ENCODE measurements at places on chromosomes 13 and 19. TPM values are rescaled to one million over a fixed set of nuclear protein-coding genes. Genes with fewer than 3 reads are reported as not detected.
A peak's percentile ranks its signal among the peaks of the same experiment; 100 is the strongest.

- no peaks in the 10 kb centered on the region for H3K36me3 ChIP-seq
- H3K4me3 ChIP-seq = no peak overlapping the region
- no peaks in the 10 kb centered on the region for H3K4me1 ChIP-seq
- H3K27me3 ChIP-seq = no peaks in the 10 kb centered on the region
- no peak for DNase-seq
These were observed 26.8 kb upstream of the STARD13 start for GRCh38 chr13:33312150-33312860.

The GPI gene
- total RNA-seq = 116 TPM

- no peaks in the 10 kb centered on the region for H3K36me3 ChIP-seq
- H3K4me3 ChIP-seq = no peak overlapping the region
- H3K27me3 ChIP-seq = no peaks in the 10 kb centered on the region
These were observed 27.1 kb downstream of the MEGF8 start for GRCh38 chr19:42352301-42353259.

The FPR2 gene
- not detected for total RNA-seq

The ZNF726 gene
- total RNA-seq = 4.4 TPM

The MYO1F gene
- 289 TPM for total RNA-seq

DNA sequence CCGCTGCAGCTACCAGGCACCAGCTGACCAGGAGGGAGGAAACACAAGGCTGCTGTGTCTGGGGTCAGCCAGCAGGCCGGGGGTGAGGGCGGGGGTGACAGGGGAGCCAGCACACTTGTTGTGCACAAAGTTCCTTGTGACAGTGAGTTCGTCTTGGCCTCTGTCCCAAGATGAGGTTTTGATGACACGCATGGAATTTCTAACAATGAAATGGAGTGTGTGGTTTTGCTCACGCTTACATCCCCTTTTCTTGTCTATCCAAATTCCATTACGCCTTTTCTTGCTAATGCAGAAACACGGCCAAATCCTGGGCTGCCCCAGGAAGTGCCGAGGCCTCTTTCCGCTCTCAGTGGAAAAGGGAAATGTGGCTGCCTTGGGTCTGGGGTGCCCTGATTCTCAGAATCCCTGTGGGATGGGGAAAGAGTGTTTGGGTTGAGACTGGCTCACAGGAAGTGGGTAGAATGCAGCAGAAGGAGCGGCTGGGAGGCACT lies 73.8 kb downstream of the GADD45B start:
- H3K36me3 ChIP-seq = no peaks in the 10 kb centered on the region
- no peaks in the 10 kb centered on the region for H3K27me3 ChIP-seq
- H3K4me3 ChIP-seq = no peak overlapping the region

The MEIS3 gene
- not detected for total RNA-seq

DNA sequence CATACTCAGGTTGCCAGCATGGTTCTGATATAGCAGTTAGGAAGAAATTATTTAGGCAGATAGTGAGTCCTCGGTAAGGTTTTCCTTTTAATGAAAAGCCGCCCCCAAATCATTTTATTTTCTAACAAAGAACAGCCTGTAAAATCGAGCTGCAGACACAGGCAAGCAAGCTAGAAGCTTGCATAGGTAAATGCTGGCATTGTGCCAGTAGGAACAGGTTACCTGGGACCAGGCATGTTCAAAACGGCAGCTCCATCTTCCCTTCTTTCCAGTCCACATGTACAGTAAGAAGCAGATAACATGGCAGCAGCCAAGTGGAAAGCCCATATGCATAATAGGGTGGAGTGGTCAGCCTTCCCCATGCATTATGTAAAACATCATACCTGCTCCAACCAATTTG lies 71.1 kb downstream of the UGGT2 start:
- no peak overlapping the region for H3K4me3 ChIP-seq
- H3K36me3 ChIP-seq = no peaks in the 10 kb centered on the region
- no peaks in the 10 kb centered on the region for H3K4me1 ChIP-seq
- H3K27me3 ChIP-seq = no peaks in the 10 kb centered on the region
- DNase-seq = no peak

The LILRA1 gene
- not detected for total RNA-seq

- no peak overlapping the region for H3K4me3 ChIP-seq
- no peak for DNase-seq
- H3K36me3 ChIP-seq = no peaks in the 10 kb centered on the region
- no peak overlapping the region for H3K27ac ChIP-seq
- no peaks in the 10 kb centered on the region for H3K4me1 ChIP-seq
These were observed 300.8 kb downstream of the EFNB2 start for GRCh38 chr13:106234636-106235035.

GRCh38 chr13:50094615-50095293 lies 79.5 kb downstream of the KCNRG start:
- no peaks in the 10 kb centered on the region for H3K4me1 ChIP-seq
- no peak for DNase-seq
- no peak overlapping the region for H3K4me3 ChIP-seq
- peaks cover 11% of the 10 kb centered on the region for H3K36me3 ChIP-seq

DNA sequence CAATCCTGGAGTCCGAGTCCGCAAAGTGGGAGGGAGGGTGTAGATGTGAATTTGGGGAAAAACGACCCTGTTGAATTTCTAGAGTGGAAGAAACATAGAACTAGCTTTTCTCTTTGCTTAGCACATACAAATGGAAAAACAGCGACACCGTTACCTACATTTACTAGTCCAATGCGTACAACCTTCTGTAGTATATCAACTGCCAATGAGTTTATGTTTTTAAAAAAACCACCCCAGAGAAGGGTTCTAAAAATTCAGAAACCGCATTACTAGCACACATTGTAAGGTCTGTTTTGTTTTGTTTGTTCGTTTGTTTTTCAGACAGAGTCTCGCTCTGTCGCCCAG lies 332 bp upstream of the SUPT20H start:
- no peak for DNase-seq
- H3K36me3 ChIP-seq = no peaks in the 10 kb centered on the region
- H3K4me1 ChIP-seq = peaks cover 25% of the 10 kb centered on the region
- peaks cover 4% of the 10 kb centered on the region for H3K27me3 ChIP-seq
- H3K4me3 ChIP-seq = peak overlapping the region; percentile 96

The FUT1 gene
- total RNA-seq = not detected

The PTH2 gene
- not detected for total RNA-seq

The TUBB4A gene
- total RNA-seq = 1.3 TPM

DNA sequence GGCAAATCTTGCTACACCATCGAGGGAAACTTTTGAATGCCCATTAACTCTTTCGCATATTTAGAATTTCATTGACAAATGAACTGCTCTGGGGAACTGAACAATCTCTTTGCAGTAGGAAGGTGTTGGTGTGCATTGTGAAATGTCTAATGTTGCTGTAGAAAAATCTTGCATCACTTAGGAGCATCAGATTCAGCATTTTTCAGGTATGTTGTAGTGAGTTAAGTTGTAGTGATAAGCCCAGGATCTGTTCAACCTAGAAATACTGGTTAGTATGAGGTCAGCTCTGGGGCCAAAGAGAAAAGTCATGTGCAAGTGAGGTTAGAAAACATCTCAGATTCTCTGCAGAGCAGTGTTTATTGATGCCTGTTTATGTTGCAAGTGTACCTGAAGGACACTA lies 4.1 kb downstream of the FRY start:
- peaks cover 11% of the 10 kb centered on the region for H3K27me3 ChIP-seq
- H3K36me3 ChIP-seq = no peaks in the 10 kb centered on the region
- H3K27ac ChIP-seq = no peak overlapping the region
- H3K4me3 ChIP-seq = no peak overlapping the region
- no peaks in the 10 kb centered on the region for H3K4me1 ChIP-seq
- DNase-seq = no peak

DNA sequence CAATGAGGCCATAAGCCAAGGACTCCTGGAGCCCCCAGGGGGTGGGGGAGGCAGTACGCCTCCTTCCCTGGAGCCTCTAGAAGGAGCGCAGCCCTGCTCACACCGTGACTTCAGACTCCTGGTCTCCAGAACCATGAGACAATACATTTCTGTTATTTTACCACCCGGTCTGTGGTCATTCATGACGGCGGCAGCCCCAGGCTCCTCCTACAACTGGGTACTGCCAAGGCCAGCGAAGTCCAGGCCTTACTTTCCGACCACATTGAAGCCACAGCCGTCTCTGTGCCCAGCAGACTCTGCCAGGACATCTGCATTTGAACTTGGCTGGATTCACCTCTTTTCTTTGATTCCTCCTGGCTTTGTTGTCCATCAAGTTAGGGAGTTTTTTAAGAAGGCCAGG lies 10.5 kb downstream of the GNG7 start:
- no peak overlapping the region for H3K27ac ChIP-seq
- H3K36me3 ChIP-seq = no peaks in the 10 kb centered on the region
- no peak for DNase-seq
- H3K4me1 ChIP-seq = no peaks in the 10 kb centered on the region
- no peak overlapping the region for H3K4me3 ChIP-seq

The LRP3 gene
- total RNA-seq = not detected

GRCh38 chr19:40294560-40294959 lies 9.4 kb upstream of the AKT2 start:
- H3K27me3 ChIP-seq = no peaks in the 10 kb centered on the region
- no peak for DNase-seq
- no peaks in the 10 kb centered on the region for H3K4me1 ChIP-seq
- no peak overlapping the region for H3K4me3 ChIP-seq

The ERICH4 gene
- total RNA-seq = not detected

The IGSF23 gene
- not detected for total RNA-seq

The SDHAF1 gene
- total RNA-seq = 11.8 TPM

DNA sequence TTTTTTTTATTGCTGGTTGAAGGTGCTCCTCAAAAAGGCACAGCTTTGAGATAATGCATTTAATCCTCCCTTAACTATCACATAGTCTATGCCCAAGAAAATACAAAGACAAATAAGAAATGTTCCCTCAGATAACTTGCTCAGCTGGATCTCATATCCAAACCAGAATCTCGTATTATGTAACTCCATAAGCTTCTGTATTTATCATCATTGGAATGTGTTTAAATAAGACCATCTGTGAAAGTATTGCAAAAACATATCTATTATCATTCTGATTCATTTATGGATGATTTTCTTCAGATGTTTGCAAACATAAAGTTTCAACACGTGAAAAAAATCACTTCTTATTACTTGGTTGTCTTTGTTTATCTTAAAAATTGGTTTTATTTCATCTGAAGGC lies 190.9 kb downstream of the IRS2 start:
- H3K36me3 ChIP-seq = no peaks in the 10 kb centered on the region
- no peak for DNase-seq
- peaks cover 2% of the 10 kb centered on the region for H3K27me3 ChIP-seq
- H3K4me3 ChIP-seq = no peak overlapping the region

- no peak overlapping the region for H3K4me3 ChIP-seq
- no peaks in the 10 kb centered on the region for H3K4me1 ChIP-seq
- no peak for DNase-seq
- no peaks in the 10 kb centered on the region for H3K36me3 ChIP-seq
These were observed 31.7 kb upstream of the IL17D start for GRCh38 chr13:20671789-20672188.

The URAD gene
- not detected for total RNA-seq

The GPR4 gene
- total RNA-seq = not detected

GRCh38 chr19:39411081-39411831 lies 1.2 kb upstream of the PLEKHG2 start:
- peak; percentile 31 for DNase-seq
- peaks cover 56% of the 10 kb centered on the region for H3K4me1 ChIP-seq
- peaks cover 25% of the 10 kb centered on the region for H3K36me3 ChIP-seq
- no peaks in the 10 kb centered on the region for H3K27me3 ChIP-seq

The NLRP5 gene
- total RNA-seq = not detected

DNA sequence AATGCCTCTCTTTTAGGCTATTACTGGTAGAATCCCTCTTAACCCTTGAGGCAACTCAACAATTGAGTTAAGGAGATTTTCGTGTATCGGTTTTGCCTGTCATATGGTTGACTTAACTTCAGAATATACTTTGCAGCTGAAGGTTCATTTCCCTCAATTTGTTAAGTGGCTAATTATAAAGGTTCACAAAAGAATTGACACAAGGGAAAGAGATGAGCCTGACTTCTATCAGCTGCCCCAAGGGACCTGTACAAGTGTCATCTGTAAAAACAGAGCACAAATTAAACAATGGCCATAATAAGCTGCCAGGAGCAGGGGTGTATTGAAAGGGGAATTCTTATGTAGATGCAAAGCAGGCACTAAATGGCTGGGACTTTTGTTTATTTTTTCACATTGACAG lies 334.8 kb upstream of the OBI1 start:
- no peaks in the 10 kb centered on the region for H3K27me3 ChIP-seq
- H3K4me1 ChIP-seq = no peaks in the 10 kb centered on the region
- H3K36me3 ChIP-seq = no peaks in the 10 kb centered on the region
- no peak overlapping the region for H3K27ac ChIP-seq
- no peak for DNase-seq

- no peak for DNase-seq
- no peak overlapping the region for H3K27ac ChIP-seq
- H3K4me1 ChIP-seq = no peaks in the 10 kb centered on the region
- no peak overlapping the region for H3K4me3 ChIP-seq
These were observed 6.3 kb downstream of the PMIS2 start for GRCh38 chr19:35592226-35592625.

GRCh38 chr19:38308006-38308766 lies 4.1 kb downstream of the C19orf33 start:
- H3K27ac ChIP-seq = no peak overlapping the region
- no peak for DNase-seq
- no peak overlapping the region for H3K4me3 ChIP-seq
- H3K36me3 ChIP-seq = peaks cover 9% of the 10 kb centered on the region

The ZNF132 gene
- total RNA-seq = 1.2 TPM

The ZNF540 gene
- 8.1 TPM for total RNA-seq

GRCh38 chr19:39412867-39413271 lies 400 bp downstream of the PLEKHG2 start:
- no peaks in the 10 kb centered on the region for H3K27me3 ChIP-seq
- DNase-seq = no peak
- peak overlapping the region; percentile 72 for H3K4me3 ChIP-seq
- H3K4me1 ChIP-seq = peaks cover 53% of the 10 kb centered on the region
- H3K36me3 ChIP-seq = peaks cover 20% of the 10 kb centered on the region
- peak overlapping the region; percentile 100 for H3K27ac ChIP-seq

DNA sequence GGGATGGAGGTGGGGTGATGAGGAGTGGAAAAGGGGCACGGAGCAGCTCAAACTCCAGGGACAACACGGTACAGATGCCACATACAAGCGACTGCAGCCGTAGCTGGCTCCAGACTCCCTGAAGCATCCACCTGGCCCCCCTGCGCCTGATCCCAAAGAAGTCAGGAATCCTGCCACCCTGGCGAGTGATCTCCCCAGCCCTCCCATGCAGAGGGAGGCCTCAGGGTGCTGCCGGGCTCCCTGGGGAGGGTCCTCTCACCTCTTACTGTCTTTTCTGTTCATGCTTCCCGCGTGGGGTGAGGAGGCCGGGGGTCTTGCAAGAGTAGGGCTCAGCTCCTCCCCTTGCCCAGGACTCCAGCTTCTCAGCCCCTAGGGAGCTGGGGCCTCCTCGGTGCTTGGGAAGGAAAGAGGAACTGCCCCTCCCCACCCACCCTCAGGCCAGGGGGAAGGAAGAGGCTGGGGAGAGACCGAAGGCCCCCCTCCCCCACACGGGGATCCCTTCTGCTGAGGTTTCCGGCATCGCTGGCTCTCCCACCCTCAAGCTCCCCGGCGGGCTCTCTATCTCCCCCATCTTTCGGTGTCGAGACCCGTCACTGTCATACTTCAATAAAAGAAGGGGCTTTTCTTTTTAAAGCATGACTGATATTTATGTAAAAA lies at the start of gene RASGRP4:
Gene RASGRP4, minus strand, starts transcription at position 410 of the 657 bp plus-strand sequence. Its CDS starts 128 bp downstream, at position 282.
- H3K36me3 ChIP-seq = no peaks in the 10 kb centered on the region
- H3K4me3 ChIP-seq = peak within 1 kb of the TSS; percentile 72
- peak within 1 kb of the TSS; percentile 77 for H3K27ac ChIP-seq
- peak; percentile 49 for DNase-seq
- no peaks in the 10 kb centered on the region for H3K27me3 ChIP-seq
- peaks cover 33% of the 10 kb centered on the region for H3K4me1 ChIP-seq

The TEX29 gene
- total RNA-seq = not detected

The CDC42EP5 gene
- total RNA-seq = not detected

The PALM gene
- not detected for total RNA-seq

The TTC9B gene
- total RNA-seq = not detected

GRCh38 chr13:78978381-78978998 lies 319.5 kb upstream of the OBI1 start:
- H3K4me3 ChIP-seq = no peak overlapping the region
- no peaks in the 10 kb centered on the region for H3K36me3 ChIP-seq
- no peak for DNase-seq
- no peaks in the 10 kb centered on the region for H3K4me1 ChIP-seq

The ADAMTS10 gene
- total RNA-seq = 17.9 TPM

Measured in CD4-positive, CD25-positive, alpha-beta regulatory T cell (primary cell).